Fibroblast of pulmonary artery (primary cell): ENCODE measurements at places on chromosomes 2 and 18.
A peak's percentile ranks its signal among the peaks of the same experiment; 100 is the strongest.

GRCh38 chr2:20649576-20649975 lies 1.3 kb downstream of the HS1BP3 start:
- DNase-seq: no peak

- DNase-seq: peak; percentile 94
Measured at GRCh38 chr18:77067291-77068061, 65.1 kb downstream of the MBP start.

DNA sequence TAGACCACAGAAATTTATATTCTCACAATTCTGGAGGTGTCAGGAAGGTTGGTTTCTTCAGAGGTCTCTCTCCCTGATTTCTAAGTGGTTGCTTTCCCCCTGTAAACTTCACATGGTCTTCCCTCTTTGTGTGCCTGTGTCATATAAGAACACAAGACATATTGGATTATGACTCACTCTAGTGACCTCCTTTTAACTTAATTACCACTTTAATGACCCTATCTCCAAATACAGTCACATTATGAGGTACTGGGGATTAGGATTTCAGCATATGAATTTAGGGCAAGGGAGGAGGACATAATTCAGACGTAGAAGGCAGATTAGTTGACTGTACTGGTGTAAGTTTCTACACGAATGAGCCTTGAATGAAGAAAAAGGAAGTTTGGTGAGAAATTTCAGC lies 38.2 kb upstream of the EPHA4 start:
- DNase-seq: no peak

DNA sequence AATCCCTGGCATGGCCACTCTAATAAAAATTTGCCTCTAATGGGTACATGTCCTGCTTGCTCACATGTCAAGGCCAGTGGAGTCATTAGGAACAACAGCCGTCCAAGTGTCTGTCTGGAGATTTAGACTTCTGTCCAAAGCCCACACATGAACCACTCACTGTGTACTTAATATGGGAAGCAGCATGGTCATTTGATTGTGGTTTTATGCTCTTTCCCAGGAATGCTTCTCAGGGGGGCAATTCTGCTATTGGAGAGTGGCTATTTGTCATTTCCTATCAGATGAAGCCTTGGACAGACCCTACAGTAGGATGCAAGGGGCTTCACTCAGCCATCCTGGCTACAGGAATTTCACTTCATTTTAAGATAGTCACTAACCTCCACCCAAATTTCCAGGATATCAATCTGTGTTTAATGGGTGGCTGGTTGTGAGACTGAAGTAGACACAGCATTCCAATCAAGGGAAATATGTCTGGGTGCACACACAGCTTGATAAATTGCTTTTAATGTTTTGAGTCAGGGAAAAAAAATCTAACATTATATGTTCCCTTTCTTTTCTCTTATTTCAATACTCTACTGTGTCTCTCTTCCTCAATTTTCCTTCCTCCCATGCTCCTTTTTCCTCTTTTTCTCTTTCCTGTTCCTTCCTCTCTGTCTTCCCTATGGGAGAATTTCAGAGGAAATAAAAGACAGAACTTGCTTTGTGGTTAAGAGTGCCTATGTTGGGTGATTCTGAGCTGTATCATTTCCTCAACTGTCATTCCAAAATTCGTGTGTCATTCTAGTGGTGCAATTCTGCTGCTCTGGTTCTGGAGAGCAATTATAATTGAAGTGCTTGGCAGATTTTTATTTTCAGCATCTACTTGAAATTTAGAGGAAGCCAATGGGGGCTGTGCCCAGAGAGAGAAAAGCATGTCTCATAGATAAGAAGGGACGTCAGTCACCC lies 320.1 kb downstream of the OSR1 start:
- DNase-seq: peak; percentile 80

- peak; percentile 81 for DNase-seq
Measured at GRCh38 chr2:96315400-96316071, 9.6 kb upstream of the ITPRIPL1 start.

DNA sequence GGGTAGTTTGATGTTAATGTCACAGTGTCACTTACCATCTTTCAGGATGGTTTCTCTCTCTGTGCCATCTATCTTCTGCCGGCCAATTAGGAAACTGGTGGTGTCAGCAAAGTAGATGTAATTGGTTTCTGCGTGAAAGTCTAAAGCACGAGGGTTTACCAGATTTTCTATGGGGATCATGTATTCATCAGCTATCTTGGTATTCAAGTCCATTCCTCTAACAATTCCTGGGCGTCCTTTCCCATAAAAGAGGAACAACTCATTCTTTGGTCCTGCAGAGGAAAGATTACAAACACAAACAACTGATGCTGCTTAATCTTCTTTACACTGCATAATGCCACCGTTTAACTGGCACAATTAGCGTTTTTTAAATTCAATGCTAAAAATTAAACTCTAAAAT lies 1081.9 kb downstream of the LRP1B start:
- DNase-seq: no peak

GRCh38 chr2:2636813-2637212 lies 305.7 kb upstream of the MYT1L start:
- no peak for DNase-seq

DNA sequence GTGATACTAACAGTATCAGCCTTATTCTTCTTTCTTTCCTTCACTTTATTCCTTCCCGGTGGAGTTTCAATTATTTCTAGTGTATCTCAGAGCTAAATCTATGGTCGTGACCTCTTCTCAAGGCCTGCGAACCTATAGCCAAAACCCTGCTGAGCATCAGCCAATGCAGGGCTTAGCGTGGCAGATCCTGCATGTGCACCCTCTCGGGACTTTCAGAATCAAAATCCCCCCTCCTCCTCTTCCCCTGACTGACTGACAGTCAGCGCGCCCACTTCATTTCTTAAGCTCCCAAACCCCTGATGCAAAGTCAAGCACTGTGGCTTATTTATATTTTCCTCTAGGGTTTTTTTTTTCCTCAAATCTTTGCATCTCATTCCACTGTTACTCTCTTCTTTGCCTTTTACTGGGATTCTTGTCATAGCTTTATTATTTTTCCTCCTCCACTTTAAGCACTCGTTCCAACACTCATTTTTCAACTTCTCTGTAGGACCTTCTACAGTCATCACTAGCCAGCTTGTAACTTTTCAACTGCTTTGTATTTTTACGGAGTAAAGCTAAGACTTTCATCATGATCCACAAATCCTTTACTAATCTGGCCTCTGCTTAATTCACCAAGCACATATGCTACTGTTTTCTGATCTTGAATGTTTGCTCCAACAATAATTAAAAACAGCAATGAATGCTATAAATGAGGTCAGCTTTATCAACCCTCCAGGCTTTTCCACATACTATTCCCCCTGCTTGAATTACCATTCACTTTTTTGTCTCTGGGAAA lies 896.5 kb upstream of the PIK3C3 start:
- no peak for DNase-seq

- peak; percentile 9 for DNase-seq
Measured at GRCh38 chr2:66772618-66773017, 337.7 kb downstream of the MEIS1 start.

- peak; percentile 22 for DNase-seq
Measured at GRCh38 chr18:50061876-50062517, 132.9 kb downstream of the MYO5B start.

- DNase-seq: peak; percentile 61
Measured at GRCh38 chr2:38147333-38148121, 71.6 kb upstream of the CYP1B1 start.

DNA sequence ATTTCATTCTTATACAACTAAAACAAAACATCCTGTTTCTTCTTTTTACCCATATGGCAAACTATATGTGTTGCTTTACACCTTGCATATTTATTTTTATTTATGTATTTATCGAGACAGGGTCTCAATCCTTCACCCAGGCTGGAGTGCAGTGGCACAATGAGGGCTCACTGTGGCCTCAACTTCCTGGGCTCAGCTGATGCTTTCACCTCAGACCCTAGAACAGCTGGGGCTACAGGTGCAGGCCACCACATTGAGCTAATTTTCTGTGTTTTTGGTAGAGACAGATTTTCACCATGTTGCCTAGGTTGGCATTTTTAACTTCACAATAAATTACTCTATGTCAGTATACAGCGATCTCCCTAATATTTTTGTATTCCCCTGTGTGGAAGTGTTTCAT lies 522.0 kb downstream of the MBD2 start:
- DNase-seq: no peak

- no peak for DNase-seq
Measured at GRCh38 chr18:57801325-57801724, 1.8 kb downstream of the ATP8B1 start.

- DNase-seq: peak; percentile 81
Measured at GRCh38 chr2:174577967-174578589, 19.5 kb downstream of the WIPF1 start.

GRCh38 chr2:494853-495252 lies 182.4 kb downstream of the TMEM18 start:
- DNase-seq: no peak

GRCh38 chr2:126650994-126651393 lies 5.0 kb upstream of the GYPC start:
- no peak for DNase-seq

DNA sequence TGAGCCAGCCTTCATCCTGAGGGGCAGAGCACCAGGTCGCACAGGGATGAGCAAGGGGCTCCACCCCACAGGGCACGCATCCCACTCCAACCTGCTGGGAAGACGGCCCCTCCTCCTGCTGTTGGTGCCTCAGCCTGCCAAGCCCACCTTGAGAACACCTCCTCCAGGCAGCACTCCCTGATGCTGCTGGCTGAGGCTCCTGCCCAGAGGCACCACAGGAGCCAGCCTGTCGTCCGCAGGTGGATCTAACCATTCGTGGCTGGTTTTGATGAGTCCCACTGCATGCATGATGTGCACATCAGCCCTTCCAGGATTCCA lies 58.4 kb downstream of the BIN1 start:
- DNase-seq: no peak

DNA sequence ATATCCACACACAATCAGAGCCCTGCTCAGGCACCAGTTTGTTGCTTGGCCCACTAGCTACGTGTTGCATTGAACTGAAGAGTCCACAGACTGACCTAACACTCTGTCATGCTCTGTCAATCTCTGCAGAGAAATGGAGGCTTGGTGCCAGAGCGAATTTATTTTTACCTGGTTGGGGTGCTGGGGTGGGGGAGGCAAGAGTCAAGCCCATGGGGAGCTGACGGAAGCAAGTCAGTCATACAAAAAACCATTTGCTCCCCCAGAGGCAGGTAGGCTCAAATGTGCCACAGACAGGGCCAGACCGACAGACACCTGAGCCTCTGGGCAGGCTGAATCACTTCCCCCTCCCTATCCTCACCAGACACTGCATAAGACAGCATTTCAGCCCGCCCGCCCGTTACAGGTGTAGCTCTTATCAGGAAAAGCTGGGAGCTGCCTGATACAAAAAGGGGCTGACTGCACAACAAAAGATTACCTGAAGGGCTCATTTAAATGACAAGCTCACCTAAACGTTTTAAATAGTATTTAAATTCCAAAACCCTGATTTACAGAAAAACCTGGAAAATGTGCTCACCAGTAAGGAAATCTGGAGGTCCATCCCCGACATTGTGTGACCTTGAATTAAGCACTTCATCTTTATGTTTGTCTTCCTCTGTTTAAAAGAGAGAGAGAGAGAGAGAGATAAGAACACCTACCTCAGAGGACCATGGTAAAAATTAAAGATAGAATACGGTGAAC lies 2.1 kb upstream of the PCBP1 start:
- DNase-seq: no peak

GRCh38 chr2:239224199-239224570 lies 176.6 kb downstream of the HDAC4 start:
- no peak for DNase-seq

GRCh38 chr2:219664944-219665343 lies 37.5 kb downstream of the SLC4A3 start:
- DNase-seq: peak; percentile 78

DNA sequence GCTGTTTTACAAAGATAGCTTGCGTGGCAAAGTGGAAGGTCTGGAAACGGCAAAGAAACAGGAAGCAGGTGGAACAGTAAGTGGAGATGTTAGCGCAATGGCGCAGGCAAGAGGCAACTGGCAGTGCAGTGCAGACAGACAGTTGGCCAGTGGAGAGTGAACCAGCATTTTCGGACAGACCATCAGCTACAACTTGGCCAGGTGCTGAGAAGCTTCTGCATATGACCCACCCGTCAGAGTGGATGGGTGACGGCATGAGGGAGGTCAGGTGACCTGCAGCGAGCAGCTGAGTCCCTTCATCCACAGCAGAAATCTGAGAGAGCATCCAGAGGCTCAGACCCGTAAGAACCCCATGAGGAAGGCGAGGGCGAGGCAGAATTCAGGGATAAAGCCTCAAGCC lies 33.8 kb downstream of the NPC1 start:
- DNase-seq: no peak

- DNase-seq: peak; percentile 91
Measured at GRCh38 chr18:9743200-9744016, 35.3 kb downstream of the RAB31 start.

- DNase-seq: no peak
Measured at GRCh38 chr18:70499218-70499691, 210.4 kb downstream of the SOCS6 start.

GRCh38 chr18:14933049-14933851 lies 185.3 kb downstream of the ANKRD30B start:
- DNase-seq: no peak

GRCh38 chr18:650428-650858 lies 7.0 kb upstream of the TYMS start:
- no peak for DNase-seq

DNA sequence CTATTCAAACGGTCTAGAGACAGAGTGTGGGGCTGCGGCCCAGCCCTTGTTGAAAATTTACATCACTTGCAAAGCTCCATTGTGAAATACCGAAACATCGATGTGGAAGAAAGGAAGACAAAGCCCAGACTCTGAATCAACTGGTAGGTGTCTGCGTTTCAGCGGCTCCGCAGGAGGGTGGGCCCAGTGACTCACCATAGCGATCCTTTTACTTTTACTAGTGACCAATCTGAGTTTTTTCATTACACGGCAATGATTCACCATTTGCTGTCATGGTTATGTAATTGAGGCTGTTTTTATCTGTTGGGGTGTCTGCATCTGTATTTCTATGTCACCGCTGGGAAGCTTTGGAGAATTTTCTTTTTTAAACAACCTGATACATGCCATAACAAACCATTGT lies 66.6 kb upstream of the ODC1 start:
- DNase-seq: peak; percentile 77

DNA sequence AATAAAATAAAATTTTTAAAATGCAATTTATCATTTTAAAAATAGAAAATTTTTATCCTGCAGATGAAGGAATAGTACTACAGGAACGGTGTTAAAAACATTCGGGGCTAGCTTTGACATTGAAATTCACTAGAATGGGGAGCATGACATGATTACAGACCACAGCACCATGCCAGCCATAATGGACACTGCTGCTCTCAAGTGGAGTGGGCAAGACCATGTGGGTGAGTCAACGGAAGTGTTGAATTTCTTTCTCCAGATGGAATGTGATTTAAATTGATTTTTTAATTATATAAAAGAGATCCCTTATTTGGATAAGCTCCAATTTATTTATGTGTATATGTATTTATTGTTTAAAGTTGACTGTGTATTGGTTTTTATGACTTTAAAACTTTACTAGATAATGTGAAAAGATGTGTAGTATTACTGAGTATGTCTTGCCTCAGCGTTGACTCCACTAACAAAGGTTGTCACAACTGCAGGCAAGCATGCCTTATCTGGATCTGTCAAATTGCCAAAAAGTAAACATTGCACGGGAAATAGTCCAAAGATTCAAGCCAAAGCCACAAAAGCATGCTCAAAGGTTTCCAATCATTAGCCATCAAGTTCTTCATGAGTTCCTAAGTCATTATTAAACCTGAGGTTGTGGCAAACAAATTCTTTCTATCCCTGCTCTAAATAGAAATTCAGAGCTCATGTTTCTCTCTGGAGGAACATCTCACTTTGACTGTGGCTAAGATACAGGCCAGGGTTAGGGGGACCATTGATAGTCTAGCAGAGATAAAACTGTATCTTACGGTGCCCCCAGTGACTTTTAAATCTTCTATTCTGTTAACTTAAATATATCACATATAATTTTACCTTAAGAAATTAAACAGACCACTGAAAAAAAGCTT lies 536.9 kb downstream of the TMX3 start:
- DNase-seq: peak; percentile 94
